Activated T-helper 17 cell treated with anti-CD3 and anti-CD28 coated beads, Interleukin-2, amount 50 U/mL, for 72 hours (primary cell): ENCODE measurements at places on chromosomes 3 and 15. TPM values are rescaled to one million over a fixed set of nuclear protein-coding genes. Genes with fewer than 3 reads are reported as not detected.
A peak's percentile ranks its signal among the peaks of the same experiment; 100 is the strongest.

Gene DUOX1
- 0.42 TPM for total RNA-seq

GRCh38 chr15:66484539-66485112 lies 12.9 kb downstream of the SNAPC5 start:
- no peak for ATAC-seq

DNA sequence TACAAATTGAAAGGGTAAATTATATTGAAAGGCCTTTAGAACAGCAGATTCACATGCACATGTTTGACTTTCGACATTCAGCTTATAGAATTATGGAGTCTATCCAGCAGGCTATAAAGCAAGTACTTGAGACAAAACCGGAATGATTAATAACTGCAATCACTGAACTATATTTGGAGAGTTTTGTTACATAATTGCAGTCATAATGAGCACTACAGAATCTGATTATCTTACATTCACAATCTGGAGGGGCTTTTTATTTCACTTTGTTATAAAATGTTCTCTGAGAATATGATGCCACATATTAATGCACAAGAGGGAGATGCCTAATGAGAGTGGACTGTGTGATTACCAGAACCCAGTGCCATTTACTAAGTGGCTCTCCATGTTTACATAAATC lies 64.3 kb downstream of the NSUN3 start:
- no peak for ATAC-seq

Gene PLSCR2
- total RNA-seq, result not detected

- ATAC-seq, result no peak
Measured at GRCh38 chr3:126274735-126275619, 82.2 kb downstream of the KLF15 start.

Gene GP5
- total RNA-seq, result 1.4 TPM

Gene RMDN3
- 30.9 TPM for total RNA-seq

Gene PLS1
- total RNA-seq, result 1.5 TPM

GRCh38 chr3:148459931-148460513 lies 237.7 kb upstream of the AGTR1 start:
- ATAC-seq, result no peak

GRCh38 chr3:74271541-74271940 lies 342.9 kb downstream of the CNTN3 start:
- no peak for ATAC-seq

DNA sequence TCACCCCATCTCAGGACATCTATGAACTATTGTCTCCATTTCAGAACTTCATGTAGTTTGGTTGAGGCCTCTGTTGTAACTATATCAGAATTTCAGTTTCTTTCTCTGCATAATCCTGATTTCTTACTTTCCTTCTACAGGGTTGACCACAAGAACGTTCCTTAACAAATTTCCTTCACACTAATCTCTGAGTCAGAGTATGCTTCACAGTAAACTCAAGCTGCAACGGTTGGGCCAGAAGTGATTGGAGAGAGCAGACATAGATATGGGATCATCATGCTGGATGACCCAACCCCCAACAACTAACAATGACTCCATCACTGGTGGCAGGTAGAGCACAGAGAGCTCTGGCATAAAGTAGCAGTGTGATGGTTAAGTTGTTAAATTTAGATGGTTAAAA lies 128.8 kb upstream of the OSTN start:
- ATAC-seq, result no peak

DNA sequence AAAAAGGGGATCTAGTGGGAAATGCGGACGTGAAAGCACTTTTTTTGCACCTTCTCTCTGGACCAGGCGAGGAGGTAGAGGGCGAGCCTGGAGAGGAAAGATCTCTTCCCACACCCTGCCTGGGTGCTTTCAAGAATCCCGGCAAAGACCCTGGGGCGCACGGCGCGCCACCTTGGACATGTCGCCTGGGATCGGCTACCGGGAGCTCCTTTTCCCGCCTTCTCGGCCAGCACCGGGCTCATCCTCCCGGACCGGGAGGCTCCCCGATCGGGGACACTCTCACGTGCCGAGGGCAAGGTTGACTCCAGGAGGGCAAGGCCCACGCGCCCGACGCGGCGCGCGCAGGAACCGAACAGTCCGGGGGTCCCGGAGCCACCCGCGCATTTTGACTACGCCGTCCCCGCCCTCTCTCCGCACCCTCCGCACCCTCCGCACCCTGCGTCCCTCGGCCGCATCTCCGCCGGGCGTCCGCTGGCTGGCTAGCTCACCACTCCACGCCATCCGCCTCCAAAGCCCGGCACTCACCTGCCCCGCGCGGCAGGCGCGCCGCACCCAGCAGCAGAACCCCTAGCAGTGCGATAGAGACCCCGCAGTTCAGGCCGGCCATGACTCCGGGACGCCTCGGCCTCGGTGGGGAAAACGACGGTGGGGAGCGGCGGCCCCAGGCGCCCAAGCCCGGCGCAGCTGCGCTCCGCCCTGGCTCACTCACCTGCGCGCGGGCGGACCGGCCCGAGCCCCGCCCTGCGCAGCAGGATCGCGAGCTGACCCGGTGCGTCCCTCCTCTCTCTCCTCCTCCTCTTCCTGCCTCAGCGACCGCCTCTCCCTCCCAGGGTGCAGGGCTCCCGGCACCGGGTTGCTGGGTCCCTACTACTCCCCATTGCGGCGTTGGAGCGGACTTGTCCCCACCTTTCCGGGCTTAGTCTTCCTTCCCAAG lies at the start of gene CDCP1:
CDCP1 (minus strand) TSS at position 698 of the 934 bp plus-strand sequence; CDS start at position 607, 91 bp downstream.
- peak; percentile 47 for ATAC-seq

DNA sequence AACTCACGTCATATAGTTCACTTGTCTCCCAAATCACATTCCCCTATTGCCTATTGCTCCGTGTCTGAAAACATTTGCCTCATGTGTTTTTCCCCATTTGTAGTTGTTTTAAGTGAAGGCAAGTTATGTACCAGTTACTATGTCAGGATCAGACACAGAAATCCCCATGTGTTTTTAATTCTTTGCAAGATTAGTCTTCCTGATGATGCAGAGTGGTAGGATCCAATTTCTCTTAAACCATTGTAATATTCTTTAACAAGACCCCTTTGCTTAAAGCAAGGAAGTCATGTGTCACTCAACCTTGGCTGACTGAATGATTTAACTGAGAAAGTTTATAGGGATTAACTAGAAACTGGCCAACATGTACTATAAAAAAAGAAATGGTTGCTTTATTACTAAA lies 164.4 kb downstream of the OPA1 start:
- ATAC-seq, result no peak

DNA sequence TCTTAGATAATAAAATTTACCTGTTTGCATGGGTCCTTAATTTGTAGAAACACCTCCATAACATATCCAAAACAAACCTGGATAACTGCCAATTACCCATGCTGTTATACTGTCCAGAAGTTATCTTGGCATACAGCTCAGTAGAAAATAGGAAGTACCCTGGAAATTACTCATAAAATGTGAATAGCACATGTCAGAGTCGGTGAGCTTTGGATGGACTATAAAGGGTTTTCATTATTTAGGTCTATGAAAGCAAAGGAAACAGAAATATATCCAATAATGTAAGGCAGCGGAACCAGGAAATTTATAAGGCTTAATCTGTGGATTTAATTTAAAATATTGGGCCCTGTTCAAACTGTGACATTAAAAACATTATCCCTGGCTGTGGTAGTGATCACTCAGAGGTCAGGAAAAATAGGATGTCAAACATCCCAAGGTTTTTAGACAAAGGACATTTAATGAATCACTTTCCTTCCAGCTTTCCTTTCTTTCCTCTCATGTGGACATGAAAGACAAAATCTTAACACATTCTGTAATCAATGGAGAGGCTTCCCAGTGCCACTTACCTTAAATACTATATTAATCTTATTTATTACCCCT lies 459.0 kb upstream of the DPH6 start:
- ATAC-seq, result no peak

Gene SOX14
- total RNA-seq, result not detected

Gene SNX22
- total RNA-seq, result 0.26 TPM

GRCh38 chr3:185059766-185060165 lies 93.1 kb downstream of the C3orf70 start:
- ATAC-seq, result no peak

GRCh38 chr3:156507285-156507684 lies 47.6 kb downstream of the SSR3 start:
- peak; percentile 86 for ATAC-seq

DNA sequence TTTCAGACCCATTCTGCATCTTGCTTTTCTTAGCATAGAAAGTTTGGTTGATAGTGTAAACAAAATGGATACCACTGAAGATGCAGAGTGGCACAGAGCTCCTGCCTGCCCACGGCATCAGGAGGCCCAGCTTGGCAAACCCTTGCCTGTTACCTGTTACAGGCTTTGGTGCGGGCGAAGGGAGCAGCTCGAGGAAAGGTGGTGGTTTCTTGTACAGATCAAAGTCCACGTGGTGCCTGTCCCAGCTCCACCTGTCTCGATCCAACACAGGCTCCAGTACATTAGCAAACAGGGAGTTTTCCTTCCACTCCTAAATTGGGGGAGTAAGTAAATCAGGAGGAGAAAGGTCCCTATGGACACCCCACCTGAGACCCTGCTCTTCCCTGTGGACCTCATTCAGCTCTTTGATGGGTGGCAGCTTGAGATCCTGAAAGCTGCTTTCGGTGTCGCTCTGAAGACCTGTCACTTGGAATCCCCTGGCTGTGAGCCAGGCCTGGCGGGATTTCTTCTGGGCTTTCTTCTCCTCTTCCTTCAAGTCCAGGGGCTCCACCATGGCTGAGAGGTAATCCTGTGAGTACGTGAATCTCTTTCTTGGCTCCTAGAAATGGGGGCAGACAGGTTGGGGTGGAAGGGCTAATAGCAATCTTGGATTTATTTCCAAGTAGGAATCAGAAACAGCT lies 35.7 kb downstream of the ACAD9 start:
- no peak for ATAC-seq

Gene SEMA6D
- total RNA-seq, result not detected

DNA sequence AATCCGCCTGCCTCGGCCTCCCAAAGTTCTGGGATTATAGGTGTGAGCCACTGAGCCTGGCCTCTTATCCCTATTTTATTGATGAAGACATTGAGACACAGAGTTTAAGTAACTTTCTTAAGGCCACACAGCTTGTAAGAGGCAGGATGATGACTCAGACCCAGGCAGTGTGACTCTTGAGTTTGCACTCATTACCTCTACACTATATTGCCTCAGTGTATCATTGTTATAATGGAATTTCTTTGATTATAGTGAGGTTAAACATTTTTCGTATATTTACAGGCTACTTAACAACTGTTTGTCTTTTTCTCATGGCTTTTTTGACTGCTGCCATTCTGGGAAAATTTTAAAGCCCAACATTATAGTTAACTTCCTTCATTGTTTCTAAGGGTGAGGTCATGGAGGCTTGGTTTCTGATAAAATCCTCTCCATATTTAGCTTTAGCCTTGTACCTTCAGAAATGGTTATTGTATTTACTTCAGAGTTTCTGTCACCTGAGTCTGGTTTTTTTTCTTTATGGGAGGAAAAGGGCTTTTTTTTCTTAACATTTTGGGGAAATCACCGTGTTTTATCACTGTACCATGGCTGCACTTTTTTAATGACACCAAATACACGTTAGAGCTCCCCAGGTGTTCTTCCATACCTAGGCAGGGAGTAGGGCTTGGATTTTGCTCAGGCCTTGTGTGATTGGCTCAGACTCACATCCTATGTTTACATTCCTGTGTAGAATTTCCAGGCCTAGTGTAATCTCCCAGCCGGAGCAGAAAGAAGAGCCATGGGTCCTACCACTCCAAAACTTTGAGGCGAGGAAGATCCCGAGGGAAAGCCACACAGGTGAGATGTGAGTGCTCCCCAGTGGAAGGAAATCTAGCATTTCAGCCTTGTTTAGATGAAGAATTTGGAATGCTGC lies 6.3 kb downstream of the ZNF774 start:
- ATAC-seq, result peak; percentile 40

DNA sequence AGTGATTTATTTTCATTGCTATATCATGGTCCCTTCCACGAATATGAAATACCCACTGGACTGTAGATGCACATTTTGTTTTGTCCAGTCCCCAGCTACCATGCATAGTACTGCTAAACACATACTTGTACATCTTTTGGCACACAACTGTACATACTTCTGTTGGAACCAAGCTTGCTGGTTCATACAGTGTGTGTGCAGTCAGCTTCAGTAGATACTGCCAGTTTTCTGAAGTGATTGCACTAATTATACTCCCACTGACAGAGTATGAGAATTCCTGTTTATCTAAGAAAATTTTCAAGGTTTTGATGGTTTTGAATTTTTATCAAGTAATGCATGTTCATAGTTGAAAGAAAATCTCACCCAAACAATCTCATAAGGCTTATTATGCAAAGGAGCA lies 100.7 kb upstream of the LMCD1 start:
- ATAC-seq, result no peak

Gene LRRC2
- total RNA-seq, result not detected

Gene THBS1
- 0.66 TPM for total RNA-seq

Gene NR1I2
- total RNA-seq, result 0.43 TPM

Gene PRTG
- total RNA-seq, result not detected

Gene ANKRD28
- total RNA-seq, result 54.5 TPM

- no peak for ATAC-seq
Measured at GRCh38 chr3:194261581-194262063, 89.5 kb downstream of the CPN2 start.

DNA sequence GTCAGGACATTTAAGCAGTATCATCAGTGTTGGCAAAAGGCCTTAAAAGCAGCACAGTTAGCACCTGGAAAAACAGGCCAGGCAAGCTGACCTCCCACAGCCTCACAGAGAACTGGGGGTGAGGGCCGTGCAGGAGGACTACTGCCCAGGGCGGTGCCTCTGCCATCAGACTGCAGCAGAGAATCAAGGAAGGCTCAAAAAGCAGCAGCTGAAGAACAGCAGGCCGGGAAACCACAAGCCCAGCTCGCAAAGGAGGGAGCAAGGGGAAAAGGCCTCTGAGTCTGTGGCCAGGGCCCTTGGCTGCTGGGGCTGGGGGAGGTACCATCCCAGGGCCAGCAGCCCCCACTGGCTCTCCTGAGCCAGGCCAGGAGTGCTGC lies 84.2 kb downstream of the SEC22A start:
- no peak for ATAC-seq

DNA sequence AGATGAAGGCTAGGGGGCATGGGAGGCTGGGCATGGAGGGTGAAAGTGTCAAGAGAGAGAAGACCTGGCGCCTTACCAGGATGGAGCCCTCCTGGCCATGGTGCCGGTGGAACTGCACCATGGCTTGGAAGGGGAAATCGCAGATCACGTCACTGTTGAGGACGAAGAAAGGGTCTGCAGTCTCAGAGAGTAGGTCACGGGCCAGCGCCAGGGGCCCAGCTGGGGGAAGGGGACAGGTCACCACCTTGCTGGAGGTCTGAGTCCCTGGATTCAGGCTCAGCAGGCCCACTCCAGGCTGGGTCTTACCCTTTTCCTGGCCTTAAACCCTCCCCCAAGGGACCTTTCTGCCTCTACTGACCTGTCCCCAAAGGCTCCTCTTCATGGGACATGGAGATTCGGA lies 855 bp downstream of the GMPPB start:
- ATAC-seq, result no peak

DNA sequence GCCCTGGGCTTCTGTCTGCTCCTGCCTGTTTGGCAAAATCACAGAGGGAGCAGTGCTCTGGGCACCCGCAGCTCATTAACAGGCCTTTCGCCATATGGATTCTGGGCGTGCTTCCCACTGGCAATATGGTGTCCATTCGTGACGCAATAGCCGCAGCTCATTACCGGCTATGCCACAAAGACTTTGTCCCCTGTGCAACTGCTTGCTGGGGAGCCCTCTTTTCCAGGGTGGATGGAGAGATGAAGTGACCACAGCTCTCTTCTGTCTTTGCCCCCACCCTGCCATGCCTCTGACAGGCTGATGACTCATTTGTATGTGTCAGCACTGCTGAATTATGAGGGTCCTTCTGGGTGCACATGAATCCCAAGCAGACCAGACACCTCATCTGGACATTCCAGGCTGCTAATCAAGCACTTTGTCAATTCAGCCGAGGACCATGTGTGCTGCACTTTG lies 214.3 kb upstream of the FEZF2 start:
- ATAC-seq, result no peak

GRCh38 chr3:102259663-102260062 lies 175.2 kb upstream of the ZPLD1 start:
- ATAC-seq, result no peak
